Tibial nerve (tissue), 4 donors: ENCODE measurements at places on chromosomes 5 and 9. TPM values are rescaled to one million over a fixed set of nuclear protein-coding genes. Genes with fewer than 3 reads are reported as not detected.

- H3K4me3 ChIP-seq, result no peak overlapping the region
- no peaks in the 10 kb centered on the region for H3K4me1 ChIP-seq
- no peak overlapping the region for H3K27ac ChIP-seq
- no peaks in the 10 kb centered on the region for H3K27me3 ChIP-seq
- H3K36me3 ChIP-seq, result peaks cover 32% of the 10 kb centered on the region
These were observed 123.5 kb downstream of the SCAMP1 start for GRCh38 chr5:78483809-78484521.

DNA sequence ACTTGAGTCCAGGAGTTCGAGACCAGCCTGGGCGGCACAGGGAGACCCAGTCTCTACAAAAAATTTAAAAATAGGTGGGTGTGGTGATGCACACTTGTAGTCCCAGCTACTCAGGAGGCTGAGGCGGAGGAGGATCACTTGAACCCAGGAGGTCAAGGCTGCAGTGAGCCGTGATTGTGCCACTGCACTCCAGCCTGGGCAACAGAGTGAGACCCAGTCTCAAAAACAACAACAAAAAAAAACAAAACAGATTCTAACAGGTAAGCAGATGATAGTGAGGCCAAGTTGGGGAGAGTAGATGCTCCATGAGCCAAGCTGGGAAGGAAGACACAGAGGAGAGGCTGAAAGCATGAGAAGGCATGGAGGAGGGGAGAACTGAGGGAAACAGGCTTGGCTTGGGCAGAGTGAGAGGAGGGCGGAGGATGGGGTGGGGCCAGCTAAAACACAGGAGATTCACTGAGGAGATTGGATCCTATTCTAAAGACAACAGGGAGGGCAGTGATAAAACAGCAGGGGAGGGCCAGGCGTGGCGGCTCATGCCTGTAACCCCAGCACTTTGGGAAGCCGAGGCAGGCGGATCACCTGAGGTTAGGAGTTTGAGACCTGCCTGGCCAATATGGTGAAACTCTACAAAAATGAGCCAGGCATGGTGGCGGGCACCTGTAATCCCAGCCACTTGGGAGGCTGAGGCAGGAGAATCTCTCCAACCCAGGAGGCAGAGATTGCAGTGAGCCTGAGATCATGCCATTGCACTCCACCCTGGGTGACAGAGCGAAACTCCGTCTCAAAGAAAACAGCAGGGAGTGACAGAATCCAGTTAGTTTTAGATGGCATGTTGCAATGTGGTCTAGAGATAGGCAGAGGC lies 8.4 kb downstream of the RPS14 start:
- DNase-seq, result no peak
- H3K36me3 ChIP-seq, result peaks cover 23% of the 10 kb centered on the region
- peak overlapping the region; percentile 29 for H3K27ac ChIP-seq
- no peaks in the 10 kb centered on the region for H3K27me3 ChIP-seq

GRCh38 chr9:113139225-113139829 lies 11.5 kb upstream of the SLC31A2 start:
- no peak overlapping the region for H3K27ac ChIP-seq
- H3K36me3 ChIP-seq, result no peaks in the 10 kb centered on the region
- H3K27me3 ChIP-seq, result no peaks in the 10 kb centered on the region
- no peak for DNase-seq

GRCh38 chr9:136249877-136250559 lies 4.4 kb upstream of the QSOX2 start:
- DNase-seq, result no peak
- no peak overlapping the region for H3K4me3 ChIP-seq
- H3K36me3 ChIP-seq, result no peaks in the 10 kb centered on the region
- H3K27me3 ChIP-seq, result no peaks in the 10 kb centered on the region

Gene SLC6A19
- total RNA-seq, result under 0.01 TPM

Gene SPATA31A3
- total RNA-seq, result not detected

DNA sequence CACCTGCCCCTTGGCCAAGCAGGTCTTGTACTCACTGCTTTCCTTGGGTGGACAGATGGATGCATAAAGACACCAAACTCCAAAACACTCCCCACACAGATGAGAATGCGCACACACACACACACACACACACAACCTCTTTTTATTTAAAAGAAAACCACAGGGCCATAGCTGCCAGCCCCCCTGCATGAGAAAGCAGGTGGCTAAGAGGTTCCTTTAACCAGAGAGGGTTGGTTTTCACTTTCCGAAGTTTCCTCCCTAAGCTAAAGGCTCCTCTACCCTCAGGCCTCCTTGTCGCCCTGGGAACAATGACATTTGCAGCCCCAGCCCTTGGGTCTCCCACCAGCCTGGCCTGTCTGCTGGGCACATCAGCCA lies 11.1 kb downstream of the NR5A1 start:
- H3K4me3 ChIP-seq, result no peak overlapping the region
- peaks cover 45% of the 10 kb centered on the region for H3K27me3 ChIP-seq
- DNase-seq, result no peak
- H3K4me1 ChIP-seq, result no peaks in the 10 kb centered on the region

- no peak for DNase-seq
- no peaks in the 10 kb centered on the region for H3K27me3 ChIP-seq
- H3K4me1 ChIP-seq, result no peaks in the 10 kb centered on the region
- no peak overlapping the region for H3K27ac ChIP-seq
These were observed 21.9 kb downstream of the F2R start for GRCh38 chr5:76737846-76738245.

DNA sequence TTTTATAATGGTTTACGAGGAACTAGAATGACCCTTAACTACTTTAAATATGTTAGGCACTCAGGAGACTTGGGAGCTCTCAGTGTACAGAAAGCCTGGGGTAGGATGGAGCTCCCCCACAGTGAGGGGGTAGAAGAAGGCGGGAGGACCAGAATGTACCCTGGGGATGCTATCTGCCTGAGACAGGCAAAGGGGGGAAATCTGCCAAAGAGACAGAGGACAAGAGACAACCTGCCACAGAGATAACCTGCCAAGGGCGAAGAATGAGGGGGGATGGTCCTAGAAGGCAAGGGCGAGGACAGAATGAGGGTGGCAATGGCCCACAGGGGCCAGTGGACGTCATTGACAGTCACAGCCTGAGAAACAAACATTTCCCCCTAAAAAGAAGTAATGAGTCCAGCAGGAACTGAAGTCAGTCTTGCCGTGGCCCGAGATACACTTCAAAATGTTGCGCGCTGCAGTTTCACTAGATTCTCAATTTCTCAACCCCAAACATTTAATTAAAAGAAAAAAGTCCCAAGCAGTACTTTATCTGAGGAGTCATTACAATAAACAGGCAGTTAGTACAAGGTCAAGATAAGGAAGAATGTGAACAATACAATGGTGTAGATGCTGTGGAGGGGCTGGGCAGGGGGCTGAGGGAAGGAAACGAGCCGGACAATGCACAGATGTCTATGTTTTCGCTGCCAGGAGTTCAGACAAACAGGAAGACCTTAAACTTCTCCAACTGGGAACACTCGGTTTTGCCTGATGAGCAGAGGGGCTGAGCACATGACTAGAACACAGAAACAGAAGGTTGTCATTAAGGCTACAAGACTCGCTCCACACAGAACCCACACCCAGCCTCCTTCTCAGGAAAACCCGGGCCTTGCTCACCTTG lies 125.0 kb downstream of the LHFPL2 start:
- no peaks in the 10 kb centered on the region for H3K27me3 ChIP-seq
- H3K27ac ChIP-seq, result peak overlapping the region; percentile 60
- DNase-seq, result no peak
- H3K4me1 ChIP-seq, result peaks cover 16% of the 10 kb centered on the region
- no peak overlapping the region for H3K4me3 ChIP-seq
- no peaks in the 10 kb centered on the region for H3K36me3 ChIP-seq

DNA sequence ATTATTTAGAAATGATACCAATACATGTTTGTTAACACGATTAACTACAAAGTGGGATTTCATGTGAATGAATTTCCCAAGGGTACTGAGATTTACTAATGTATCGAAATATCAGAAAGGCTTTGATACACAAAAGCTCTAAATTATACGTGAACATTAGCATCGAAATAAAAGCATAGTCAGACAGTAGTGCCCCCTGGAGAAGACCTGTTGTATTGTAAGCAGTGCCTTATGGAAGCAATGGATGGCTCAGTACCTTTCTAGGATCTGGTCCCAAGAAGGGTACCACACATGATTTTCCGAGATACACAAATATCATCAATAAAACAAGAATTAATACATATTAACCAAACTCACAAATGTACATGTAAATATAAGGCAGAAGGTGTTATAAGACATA lies 153.8 kb downstream of the CDH12 start:
- no peaks in the 10 kb centered on the region for H3K4me1 ChIP-seq
- H3K27ac ChIP-seq, result no peak overlapping the region
- no peak overlapping the region for H3K4me3 ChIP-seq
- no peaks in the 10 kb centered on the region for H3K27me3 ChIP-seq

DNA sequence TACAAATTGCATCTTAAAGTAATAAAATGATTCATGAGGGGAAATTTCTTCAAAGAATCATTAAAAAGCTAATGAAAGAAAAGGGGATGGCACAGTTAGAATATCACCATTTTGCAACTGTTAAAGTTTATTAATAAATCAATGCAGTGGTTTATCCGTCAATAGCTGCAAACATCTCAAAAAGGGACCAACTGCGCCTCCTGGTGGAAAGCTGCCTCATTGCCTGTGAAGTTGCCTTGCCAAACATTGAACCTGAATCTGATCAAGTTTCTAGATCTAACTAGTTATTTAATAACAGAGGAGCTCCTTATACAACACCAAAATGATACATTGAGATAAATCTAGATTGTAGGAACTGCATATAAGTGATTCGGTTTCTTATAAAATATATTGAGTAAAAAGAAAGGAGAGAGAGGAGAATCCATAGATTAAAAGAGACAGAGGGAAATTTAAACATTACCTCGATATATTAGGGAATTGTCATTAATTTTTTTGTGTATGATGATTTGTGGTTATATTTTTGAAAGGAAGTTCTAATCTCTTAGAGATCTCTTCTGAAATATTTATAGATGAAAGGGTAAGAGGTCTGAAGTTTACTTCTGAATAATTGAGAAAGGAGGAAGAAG lies 6.9 kb upstream of the NDUFB6 start:
- no peak overlapping the region for H3K27ac ChIP-seq
- H3K36me3 ChIP-seq, result no peaks in the 10 kb centered on the region
- no peak overlapping the region for H3K4me3 ChIP-seq
- DNase-seq, result peak; percentile 66

Gene SNX24
- 48.9 TPM for total RNA-seq

Gene ADRA1B
- 6.9 TPM for total RNA-seq

DNA sequence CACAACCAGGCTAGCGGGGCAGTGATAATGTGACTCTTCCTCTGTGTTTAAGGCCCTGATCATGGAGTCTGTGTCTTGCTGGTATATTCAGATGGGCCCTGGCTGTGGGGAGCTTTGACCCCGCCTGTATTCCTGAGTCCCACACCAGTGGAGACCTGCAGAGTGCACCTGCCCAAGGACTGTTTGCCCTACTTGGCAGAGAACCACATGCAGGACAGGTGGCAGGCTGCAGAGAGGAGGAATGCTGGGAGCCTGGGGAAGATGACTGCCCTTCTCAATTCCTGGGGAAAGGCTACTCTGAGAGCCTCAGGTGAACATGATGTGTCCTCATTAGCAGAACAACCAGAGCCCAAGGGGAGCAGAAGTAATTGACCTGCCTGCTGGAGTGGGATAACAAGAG lies 36.2 kb downstream of the IARS1 start:
- H3K4me3 ChIP-seq, result no peak overlapping the region
- no peaks in the 10 kb centered on the region for H3K27me3 ChIP-seq
- H3K36me3 ChIP-seq, result peaks cover 7% of the 10 kb centered on the region
- no peaks in the 10 kb centered on the region for H3K4me1 ChIP-seq

Gene ST8SIA4
- total RNA-seq, result 3.3 TPM

Gene LMBRD2
- total RNA-seq, result 15.1 TPM

DNA sequence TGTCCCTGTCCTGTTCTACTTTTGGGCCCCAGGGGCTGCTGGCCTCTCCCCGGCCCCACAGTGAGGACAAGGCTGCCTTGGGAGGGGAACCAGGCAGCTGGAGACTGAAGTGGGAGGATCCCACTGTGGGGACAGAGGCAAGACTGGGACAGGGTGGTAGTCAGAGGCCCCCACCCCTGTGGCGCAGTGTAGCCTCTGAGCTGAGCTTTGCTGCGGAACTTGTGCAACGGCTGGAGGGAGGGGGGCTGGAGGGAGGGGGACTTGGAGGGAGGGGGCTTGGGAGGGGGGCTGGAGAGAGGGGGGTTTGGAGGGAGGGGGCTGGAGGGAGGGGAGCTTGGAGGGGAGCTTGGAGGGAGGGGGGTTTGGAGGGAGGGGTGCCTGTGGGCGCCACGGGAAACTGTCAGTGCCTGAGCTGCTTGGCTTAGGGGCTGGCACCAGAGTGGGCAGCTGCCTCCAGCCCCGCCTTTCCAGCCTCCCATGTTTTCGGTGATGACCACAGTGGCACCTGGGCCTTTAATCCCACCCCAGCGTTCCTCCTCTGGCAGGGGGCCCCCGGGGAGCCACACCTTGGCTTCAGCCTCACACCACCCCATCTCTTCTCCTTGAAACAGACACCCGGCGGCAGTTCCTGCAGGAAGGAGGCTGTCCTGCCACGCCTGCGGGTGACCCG lies 2.3 kb upstream of the FUT7 start:
- DNase-seq, result no peak
- no peaks in the 10 kb centered on the region for H3K27me3 ChIP-seq
- H3K4me3 ChIP-seq, result no peak overlapping the region
- H3K36me3 ChIP-seq, result no peaks in the 10 kb centered on the region

GRCh38 chr5:65326922-65327321 lies 154.8 kb downstream of the ADAMTS6 start:
- H3K4me1 ChIP-seq, result no peaks in the 10 kb centered on the region
- no peak for DNase-seq
- no peak overlapping the region for H3K4me3 ChIP-seq

- no peaks in the 10 kb centered on the region for H3K27me3 ChIP-seq
- DNase-seq, result peak; percentile 26
- H3K4me1 ChIP-seq, result no peaks in the 10 kb centered on the region
- H3K4me3 ChIP-seq, result peak within 1 kb of the TSS; percentile 67
- peak within 1 kb of the TSS; percentile 82 for H3K27ac ChIP-seq
These were observed at the start of gene NUDT12 for GRCh38 chr5:103562453-103563157. Gene NUDT12, minus strand, starts transcription at chr5:103562789. Its CDS starts 2,541 bp downstream, at chr5:103560248.

DNA sequence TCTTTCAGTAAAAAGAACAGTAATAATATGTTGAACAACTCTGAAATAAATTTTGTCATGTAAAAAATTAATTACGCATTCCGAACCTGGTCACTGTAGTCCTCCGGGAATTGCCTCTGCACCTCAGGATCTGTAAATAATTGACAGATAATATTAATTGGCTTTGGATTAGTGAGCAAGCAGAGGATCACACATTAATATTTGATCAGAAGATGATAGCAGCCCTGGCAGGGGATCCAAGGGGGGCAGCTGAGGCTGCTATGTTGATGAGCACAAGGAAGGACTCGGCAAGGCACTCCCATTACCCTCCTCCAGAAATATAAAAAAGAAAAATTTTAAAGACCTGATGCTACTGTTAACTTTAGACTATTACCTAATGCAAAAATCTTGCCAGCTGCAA lies 137.4 kb downstream of the DENND1A start:
- H3K27ac ChIP-seq, result no peak overlapping the region
- no peaks in the 10 kb centered on the region for H3K4me1 ChIP-seq
- H3K36me3 ChIP-seq, result no peaks in the 10 kb centered on the region
- no peaks in the 10 kb centered on the region for H3K27me3 ChIP-seq
- no peak overlapping the region for H3K4me3 ChIP-seq

DNA sequence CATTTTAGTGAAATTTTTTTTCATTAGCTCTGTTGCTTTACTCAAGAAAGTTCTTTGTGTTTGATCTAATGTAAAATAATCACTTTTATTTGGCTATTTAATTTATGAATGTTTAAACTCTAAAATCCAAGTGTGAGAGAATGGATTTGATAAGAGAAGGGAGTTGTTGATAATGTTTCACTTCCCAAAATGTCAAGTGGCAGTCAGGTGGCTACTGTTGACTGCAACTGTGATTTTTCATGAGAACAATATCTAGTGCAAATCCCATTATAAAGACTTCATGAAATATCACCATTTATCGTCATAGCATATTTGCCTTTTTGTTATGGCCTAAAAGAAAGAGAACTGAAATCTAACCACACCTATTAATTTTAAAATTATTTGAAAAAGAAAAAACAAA lies 118.3 kb upstream of the SNX2 start:
- no peak overlapping the region for H3K27ac ChIP-seq
- no peaks in the 10 kb centered on the region for H3K27me3 ChIP-seq
- no peaks in the 10 kb centered on the region for H3K36me3 ChIP-seq
- no peak for DNase-seq
